WTC11 (cell line): ENCODE measurements at places on chromosomes 12 and 14. TPM values are rescaled to one million over a fixed set of nuclear protein-coding genes. Genes with fewer than 3 reads are reported as not detected.

DNA sequence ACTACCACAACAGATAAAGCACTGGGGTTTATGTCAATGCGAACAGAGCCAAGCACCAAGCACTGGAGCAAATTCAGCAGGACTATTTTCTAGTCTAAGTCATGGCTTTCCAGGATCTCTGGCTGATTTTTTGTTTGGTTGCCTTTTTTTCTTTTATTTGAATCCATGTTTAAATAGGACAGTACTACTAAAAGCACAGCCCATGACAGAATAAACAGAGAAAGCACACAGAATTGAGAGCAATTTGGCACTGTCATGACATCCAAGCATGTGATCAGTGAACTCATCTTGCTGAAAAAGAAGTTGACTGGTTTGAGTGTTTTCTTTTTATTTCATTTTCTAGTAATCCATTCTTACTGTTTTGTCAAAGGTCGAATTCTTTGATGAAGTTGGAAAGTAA is 23.1 kb upstream of the RERG start:
- DNase-seq, result no peak

DNA sequence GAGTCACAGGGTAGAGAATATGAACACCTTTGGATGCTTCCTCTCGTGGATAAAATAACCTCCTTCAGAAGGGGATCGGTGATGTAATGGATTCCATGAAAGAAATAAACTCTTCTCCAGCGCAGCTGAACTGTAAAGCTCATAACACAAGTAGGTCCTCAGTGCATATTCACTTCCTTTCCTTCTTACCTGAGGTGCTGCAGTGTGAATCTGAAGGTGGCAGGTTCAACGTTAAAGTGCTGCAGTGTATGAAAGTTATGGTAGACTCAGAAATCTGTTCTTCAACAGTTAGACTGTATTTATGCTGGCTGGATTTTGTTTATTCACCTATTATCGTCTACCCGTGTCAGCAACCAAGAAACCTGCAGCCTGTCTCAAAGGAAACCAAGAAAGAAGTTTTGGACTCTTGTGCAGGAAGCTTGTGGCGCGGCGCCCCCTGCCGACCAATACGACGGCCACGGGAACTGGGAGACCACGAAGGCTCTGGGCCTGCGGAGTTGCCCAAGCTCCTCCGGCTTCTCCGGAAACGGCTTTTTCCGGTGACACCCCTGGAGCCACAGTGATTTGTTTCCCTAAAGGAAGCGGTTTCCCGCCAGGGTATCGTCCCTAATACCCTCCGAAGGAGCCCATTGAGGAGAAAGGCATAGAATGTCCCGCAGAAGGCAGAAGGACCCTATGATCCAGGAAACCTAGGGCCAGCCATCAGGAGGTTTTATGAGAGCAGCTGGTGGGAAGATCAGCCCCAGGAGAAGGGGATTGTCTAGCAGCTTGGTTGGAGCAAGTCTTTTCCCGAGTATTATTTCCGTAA is 17.6 kb upstream of the RNASE3 start:
- peak; percentile 95 for DNase-seq

DNA sequence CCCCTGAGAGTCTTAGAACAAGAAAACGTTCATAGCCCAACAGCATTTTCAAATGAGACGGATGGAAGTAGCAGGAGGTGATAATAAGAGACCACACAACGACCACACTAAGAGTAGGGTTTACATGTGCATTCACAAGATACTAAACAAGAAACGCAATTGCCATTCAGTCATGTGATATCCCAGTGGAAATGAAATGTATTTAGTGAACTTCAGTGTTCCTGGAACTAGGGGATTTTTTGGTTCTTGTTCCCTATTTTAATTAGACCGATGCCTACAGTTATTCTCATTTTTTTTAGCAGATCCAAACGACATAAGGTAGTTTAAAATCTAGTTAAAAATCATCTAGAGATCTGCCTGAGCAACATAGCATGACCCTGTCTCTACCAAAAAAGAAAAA is 150.0 kb downstream of the GPR65 start:
- DNase-seq, result no peak

GRCh38 chr12:103515341-103515740 is 19.6 kb upstream of the C12orf42 start:
- DNase-seq, result no peak

DNA sequence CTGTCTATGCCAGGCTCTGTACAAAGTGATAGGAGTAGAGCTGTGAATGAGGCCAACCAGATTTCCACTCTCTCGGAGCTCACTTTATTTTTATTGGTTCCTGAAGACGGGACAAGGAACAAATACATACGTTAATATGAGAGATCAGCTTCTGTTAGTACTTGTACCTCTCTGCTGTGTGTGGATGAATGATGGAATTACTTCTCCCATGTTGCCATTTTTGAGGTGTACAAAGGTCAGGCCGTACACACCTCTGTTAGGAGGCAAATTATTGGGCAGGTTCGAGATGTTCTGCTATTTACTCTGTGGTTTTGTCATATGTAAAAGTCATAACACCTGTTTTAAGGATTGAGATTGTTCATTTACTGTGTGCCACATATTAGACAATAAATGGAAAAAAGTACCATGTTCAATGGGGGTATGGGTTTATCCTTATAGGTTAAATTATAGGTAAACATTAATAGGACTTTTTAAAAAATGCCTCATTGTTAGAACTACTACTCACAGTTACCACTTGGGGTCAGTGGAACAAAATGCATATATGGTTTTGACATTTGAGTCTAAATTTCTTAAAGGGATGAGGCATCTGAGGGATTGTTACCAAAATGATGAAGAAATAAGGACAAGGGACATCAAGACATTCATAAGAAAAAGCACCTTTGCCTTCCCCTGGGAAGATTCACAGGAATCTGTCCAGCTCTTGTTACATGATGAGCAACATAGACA is 26.9 kb downstream of the WBP11 start:
- DNase-seq, result no peak

- DNase-seq, result no peak
Observed at GRCh38 chr14:91351512-91351862, 66.1 kb downstream of the CCDC88C start.

PRPH gene
- 0.73 to 2.4 TPM (median 1.7 TPM) in 3 replicates for total RNA-seq

SETD3 gene
- 46.9 to 53.1 TPM (median 49.3 TPM) in 3 replicates for total RNA-seq

DNA sequence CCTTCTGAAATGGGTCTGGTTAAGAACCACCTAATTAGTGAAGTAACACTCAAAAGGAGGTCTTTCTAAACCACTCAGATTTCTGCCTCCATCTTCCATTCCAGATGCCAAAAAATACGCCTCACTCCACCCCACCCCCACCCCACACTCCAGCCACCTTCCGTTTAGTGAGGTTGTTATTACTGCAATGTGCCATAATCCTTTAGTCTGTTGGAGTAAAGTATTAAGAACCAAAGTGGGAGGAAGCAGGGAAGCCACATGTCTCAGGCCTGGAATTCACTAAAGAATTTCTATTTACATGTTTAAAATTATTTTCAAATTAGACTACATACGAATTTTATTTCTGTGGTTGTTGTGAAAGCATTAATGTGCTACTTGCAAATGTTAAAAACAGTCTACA is 7.4 kb downstream of the KIF21A start:
- DNase-seq, result no peak

CCDC177 gene
- 1.7 to 2.2 TPM (median 2.1 TPM) in 3 replicates for total RNA-seq

- no peak for DNase-seq
Observed at GRCh38 chr12:44299524-44299923, 463.6 kb downstream of the TMEM117 start.

DNA sequence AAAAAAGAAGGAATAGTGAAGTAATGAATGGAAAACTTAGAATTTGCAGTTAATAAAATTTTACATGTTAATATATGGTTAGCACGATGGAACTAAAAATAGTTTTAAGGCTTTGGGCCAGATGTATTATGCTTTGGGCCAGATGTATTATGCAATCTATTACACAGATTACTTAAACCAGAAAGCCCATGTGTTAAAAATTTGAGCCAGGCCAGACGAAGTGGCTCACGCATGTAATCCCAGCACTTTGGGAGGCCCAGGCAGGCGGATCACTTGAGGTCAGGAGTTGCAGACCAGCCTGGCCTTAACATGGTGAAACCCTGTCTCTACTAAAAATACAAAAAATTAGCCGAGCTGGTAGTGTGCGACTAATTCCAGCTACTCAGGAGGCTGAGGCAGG is 17.2 kb downstream of the IFT81 start:
- no peak for DNase-seq

- no peak for DNase-seq
Observed at GRCh38 chr12:2489275-2489674, 305.5 kb upstream of the FKBP4 start.

- DNase-seq, result no peak
Observed at GRCh38 chr14:29799464-29800095, 128.1 kb downstream of the PRKD1 start.

DNA sequence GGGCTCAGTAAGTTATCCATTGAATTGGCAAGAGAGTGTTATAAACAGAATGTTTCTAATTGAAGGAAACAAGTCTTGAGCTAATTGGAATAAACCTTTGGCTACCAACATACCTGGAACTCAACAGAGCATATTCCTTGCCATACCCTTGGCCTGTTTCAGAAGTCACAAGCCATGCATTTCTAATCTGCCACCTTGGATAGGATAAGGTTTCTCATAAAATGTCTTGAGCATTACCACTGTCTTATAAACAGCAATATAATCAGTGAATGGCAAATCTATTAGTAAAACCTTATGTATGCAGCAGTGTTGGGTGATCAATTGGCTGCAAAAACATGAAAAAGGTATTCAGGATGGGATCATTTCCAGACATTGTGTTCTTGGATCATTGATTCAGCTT is 765.2 kb upstream of the SEL1L start:
- DNase-seq, result no peak

ACACB gene
- total RNA-seq, result 20.0 to 21.6 TPM (median 20.9 TPM) in 3 replicates

DNA sequence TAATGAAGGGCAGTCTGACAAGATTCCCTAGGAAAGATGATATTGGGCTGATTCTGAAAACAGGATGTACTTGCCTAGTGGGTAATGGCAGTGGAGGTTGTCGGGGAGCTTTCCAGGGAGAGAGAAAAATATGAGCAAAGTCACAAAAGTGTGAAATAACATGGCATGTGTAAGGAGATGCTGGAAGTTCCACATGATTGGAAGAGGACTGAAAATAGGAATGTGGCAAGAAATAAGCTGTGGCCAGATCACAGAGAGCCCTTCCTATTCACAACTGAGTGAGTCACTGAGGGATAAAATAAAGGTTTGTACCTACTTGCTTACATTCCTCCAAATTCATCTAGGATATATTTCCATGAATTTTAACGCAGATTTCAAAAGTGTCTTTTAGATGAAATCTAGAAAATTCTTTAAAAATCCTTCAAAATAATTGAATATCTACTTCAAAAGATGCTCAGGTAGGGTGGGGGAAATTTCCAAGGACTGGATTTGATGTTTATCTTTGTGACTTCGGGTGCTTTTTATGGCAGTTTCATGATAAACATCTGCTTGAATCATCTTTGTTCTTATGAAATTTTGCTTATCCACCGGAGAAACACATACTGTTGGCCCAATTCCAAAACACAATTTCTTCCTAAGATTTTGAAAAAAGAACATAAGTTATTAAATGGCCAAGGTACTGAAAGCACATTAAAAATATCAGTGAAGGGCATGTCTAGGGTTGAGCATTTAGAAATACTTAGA is 36.3 kb upstream of the SLC2A13 start:
- DNase-seq, result no peak

DNA sequence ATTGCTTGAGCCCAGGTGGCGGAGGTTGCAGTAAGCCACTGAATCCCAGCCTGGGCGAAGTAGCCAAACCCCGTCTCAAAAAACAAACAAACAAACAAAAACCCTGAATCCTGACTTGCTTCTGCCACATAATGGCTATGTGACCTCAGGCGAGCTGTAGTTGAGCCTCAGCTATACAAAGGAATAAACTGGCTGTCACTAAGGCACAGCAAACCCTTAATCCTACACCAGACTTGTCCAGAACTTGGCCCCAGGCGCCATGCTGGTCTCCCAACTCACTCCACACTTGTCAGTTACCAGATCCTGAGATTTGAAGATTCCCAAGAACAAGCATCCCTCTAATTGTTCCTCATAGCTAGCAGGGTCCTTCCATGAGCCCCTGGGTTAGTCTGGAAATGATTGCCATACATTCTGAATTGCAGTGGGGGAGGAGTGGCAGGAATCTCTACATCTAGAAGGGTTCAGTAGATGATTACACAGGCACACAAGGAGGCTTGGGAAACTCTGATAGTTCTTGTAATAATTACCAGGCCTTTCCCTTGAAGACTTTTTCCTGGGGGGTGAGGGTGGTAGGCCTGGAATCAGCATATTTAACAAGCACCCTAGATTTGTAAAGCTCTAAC is 9.9 kb downstream of the MAP3K12 start:
- peak; percentile 5 for DNase-seq

DNA sequence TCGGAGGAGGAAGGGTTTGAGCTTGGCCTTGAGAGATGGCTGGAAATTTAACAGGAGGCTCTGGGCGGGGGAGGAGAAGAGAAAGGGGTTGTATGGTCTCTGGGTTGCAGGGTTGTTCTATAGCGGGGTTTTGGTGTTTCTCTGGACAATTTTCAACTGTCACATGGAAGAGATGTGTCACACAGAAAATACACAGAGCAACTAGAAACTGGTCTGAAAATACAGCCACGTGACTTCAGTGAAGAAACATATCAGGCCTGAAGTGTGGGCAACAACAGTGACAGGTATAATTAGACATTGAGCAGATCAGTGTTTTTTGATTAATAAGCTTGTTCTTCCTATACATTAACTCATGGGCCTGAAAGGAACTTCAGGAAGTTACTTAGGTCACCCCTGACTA is 205.3 kb upstream of the HMGA2 start:
- no peak for DNase-seq

GRCh38 chr14:63652406-63652805 is 10.7 kb upstream of the WDR89 start:
- no peak for DNase-seq

DNA sequence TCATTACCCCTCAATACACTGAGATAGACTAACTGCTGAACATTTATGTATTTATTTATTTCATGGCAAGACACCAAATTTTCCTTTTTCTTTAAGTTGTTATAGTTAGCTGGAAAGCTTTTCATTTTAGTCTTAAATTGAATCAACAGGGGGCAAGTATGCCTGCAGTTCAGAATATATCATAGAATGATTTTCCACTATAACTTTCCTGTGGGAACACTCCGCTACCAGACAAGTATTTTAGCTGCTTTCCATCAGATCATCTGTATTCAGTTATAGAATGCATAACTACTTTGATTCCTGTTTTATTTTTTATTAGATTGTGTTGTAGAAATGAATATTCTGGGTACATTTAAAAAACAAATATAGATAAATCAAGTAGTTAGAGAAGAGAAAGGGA is 102.0 kb downstream of the SLC6A15 start:
- DNase-seq, result no peak

PA2G4 gene
- total RNA-seq, result 198 to 249 TPM (median 199 TPM) in 3 replicates

DNA sequence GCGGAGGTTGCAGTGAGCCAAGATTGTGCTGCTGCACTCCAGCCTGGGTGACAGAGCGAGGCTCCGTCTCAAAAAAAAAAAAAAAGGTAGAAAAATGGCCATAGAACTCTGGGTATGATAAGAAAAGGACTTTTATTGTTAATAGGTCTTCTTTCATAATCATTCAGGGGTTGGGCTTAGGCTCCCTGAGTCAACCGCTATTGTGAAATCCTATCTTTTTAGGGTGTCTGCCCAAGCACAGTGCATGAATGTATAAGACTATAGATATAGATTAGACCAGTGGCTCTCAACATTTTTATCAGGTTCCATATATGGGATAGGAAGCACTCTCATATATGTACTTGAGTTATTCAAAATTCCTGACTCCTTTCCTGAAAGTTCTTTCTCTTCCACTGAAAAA is 48.7 kb upstream of the USP15 start:
- no peak for DNase-seq
